ENCODE measurements at places on chromosomes 2 and 18. TPM values are rescaled to one million over a fixed set of nuclear protein-coding genes. Genes with fewer than 3 reads are reported as not detected.

- peak; percentile 36 for ATAC-seq
Observed at GRCh38 chr2:208040199-208041171, 15.2 kb upstream of the PLEKHM3 start.

DNA sequence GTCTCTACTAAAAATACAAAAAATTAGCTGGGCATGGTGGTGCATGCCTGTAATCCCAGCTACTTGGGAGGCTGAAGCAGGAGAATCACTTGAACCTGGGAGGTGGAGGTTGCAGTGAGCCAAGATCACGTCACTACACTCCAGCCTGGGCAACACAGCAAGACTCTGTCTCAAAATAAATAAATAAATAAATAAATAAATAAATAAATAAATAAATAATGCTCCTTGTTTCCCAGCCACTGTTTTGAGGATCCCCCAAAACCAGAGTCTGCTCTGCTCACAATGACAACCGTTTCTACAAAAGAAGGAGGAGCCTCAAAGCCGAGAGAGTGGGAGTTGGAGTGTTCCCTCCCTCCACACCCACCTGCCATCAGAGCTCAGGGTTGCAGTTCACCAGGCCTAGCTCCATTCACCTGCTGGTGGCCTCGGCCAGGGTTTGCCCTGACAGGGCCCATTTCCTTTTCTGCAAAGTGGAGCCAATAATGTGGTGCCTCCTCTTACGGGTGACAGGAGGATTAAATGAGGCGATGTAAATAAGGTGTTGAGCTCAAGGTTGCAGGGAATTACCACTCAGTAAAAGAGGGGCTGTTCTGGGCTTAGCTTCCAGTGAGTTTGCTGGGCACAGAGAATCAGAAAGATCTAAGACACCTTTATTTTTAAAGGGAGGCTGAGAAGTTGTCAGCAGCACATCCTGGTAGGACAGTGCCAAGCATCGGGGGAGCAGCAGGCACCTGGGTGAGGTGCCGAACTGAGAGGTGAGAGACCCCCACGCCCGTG is 25.5 kb downstream of the CRACDL start:
- no peak for ATAC-seq

- no peak for ATAC-seq
Observed at GRCh38 chr2:158806941-158807340, 11.8 kb downstream of the DAPL1 start.

DNA sequence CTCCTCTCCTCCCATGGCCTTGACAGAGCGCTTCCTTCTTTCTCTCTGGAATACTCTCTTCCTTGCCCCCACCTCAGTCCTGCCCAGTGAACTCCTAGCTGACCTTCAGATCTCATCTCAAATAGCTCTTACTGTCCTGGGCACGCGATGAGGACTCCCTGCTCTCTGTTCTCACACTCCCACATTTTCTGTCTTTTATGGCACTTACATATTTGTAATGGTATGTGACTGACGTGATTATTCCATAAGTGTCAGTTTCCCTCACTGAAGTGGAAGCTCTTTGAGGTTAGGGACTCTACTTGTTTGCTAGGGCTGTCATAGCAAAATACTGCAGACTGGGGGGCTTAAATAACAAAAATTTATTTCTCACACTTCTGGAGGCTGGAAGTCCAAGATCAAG is 1.7 kb upstream of the DYSF start:
- no peak for ATAC-seq

GRCh38 chr2:241072151-241072550 is 29.9 kb downstream of the MTERF4 start:
- no peak for ATAC-seq

- ATAC-seq, result no peak
Observed at GRCh38 chr2:96264656-96265348, 995 bp downstream of the TMEM127 start.

- no peak for ATAC-seq
Observed at GRCh38 chr2:207510148-207510547, 19.6 kb upstream of the CREB1 start.

DNA sequence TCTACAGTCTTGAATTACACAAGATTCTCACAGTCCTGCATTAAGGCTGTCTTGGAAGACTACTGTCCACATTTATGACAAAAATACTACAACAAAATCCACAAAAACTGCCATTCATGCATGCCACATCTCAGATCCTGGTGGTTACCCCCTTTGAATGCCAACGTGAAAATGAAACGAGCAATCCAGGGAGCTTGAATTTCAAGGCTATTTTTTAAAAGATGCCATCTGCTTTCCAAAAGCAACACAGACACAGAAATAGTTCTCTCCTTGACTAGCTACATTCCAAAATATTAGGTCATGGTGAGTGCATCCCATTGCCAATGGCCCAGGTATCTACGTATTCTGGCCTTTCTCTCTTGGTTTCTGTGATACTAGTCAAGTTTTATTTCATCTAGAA is 36.3 kb downstream of the IRS1 start:
- ATAC-seq, result no peak

GAREM1 gene
- total RNA-seq, result 12.8 TPM

REEP1 gene
- 75.7 TPM for total RNA-seq

DNA sequence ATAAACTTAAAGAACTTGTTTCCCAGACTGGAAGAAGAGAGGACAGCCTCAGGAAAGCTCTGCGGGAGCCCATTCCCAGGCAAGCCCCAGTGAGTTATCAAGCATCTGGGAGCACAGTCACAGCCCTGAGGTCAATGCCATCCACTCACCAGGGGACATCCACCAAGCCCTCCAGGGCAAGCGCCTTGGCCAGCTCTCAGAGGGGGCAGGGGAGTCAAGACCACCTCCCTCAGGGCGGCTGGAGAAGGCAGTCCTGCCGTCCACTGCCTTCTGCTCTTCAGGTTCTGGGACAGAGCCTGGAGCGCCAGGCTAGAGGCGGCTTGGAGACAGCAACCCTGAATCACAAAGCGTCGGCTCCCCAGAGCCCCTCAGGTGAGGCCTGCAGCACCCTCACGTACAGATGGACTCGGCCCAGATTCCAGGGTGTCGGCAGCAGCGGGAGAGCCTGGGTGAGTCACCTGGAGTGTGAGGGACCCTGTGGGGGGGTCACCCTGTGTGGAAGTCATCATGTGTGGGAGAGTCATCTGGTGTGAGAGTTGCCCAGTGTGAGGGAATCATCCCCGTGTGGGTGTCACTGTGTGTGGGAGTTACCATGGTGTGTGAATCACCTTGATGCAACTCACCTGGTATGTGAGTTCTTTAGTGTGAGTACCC is 100.9 kb upstream of the TEX51 start:
- ATAC-seq, result no peak

CYS1 gene
- total RNA-seq, result 22.4 TPM

ADGRF3 gene
- total RNA-seq, result not detected

- no peak for ATAC-seq
Observed at GRCh38 chr2:230256733-230257332, 31.3 kb downstream of the SP140 start.

DSG4 gene
- total RNA-seq, result not detected

POTEF gene
- not detected for total RNA-seq

DNA sequence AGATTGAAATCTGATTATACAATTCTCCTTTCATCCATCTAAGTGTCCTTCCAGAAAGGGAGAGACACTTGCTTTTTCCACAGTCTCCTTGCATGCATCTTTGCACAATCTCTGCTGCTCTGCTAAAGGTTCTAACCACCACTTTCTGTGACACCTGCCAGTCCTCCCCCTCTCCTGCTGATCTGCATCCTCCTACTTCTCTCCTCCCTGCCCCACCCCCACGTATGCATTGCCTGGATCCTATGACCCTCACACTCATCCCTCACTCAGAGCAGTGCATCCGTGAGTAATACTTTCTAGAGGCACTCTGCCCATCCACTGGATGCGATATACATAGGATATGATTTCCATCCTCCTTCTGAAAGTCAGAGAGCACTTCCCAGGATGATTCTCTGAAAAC is 27.7 kb upstream of the TRAPPC8 start:
- no peak for ATAC-seq

- no peak for ATAC-seq
Observed at GRCh38 chr2:120105360-120105759, 92.5 kb downstream of the EPB41L5 start.

GRCh38 chr18:57797209-57797651 is 5.9 kb downstream of the ATP8B1 start:
- no peak for ATAC-seq

DNA sequence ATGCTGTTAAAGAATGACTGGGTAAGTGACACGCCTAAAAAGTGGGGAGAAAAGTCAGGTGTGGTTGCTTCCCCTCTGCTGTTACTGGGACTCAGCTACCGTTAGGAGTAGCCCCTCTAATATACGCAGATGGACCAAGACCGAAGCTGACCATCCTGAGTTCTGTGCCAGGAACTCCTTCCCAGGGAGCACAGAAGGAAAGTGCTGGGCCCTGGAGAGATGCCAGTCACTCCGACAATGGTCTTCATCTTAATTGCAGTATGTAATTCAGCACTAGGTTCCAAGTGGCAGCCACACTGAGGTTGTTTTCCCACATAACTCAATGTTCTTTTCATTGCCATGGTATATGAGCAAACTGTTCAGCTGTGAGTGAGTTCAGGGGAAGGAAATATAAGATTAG is 19.6 kb upstream of the TMEM200C start:
- ATAC-seq, result no peak

- ATAC-seq, result peak; percentile 89
Observed at GRCh38 chr18:812376-813171, 532 bp upstream of the YES1 start.

DNA sequence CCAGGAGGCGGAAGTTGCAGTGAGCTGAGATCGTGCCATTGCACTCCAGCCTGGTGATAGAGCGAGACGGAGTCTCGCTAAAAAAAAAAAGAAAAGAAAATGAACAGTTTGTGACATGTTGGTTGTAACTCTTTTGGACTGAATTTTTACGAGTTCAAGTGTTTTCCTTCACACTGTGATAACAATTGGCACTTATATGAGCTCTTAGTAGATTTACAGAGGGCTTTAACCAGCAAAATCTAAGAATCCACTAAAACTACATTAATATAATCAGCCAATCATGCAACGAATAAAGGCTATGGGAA is 2.1 kb upstream of the GEMIN6 start:
- no peak for ATAC-seq

GRCh38 chr2:46216213-46216612 is 81.0 kb upstream of the EPAS1 start:
- no peak for ATAC-seq

DNA sequence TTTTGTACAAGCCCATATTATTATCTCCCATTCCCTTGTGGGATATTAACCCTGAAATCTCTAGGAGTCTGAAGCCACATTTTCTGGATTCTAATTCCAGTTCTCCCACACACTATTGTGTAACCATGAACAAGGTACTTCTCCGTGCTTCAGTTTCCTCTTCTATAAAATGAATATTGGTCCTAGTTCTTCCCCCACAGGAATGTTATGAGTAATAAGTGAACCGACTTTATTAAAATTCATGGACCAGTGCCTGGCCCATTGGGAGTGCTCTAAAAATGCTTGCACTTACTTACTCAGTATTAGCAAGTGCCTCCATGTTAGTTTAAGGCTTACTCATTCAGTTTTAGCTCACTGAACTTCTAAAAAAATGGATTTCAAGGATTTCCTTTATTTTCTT is 1.4 kb upstream of the ACMSD start:
- no peak for ATAC-seq

HOXD4 gene
- 1.3 TPM for total RNA-seq

GRCh38 chr2:169765523-169765922 is 31.9 kb downstream of the KLHL23 start:
- no peak for ATAC-seq

DNA sequence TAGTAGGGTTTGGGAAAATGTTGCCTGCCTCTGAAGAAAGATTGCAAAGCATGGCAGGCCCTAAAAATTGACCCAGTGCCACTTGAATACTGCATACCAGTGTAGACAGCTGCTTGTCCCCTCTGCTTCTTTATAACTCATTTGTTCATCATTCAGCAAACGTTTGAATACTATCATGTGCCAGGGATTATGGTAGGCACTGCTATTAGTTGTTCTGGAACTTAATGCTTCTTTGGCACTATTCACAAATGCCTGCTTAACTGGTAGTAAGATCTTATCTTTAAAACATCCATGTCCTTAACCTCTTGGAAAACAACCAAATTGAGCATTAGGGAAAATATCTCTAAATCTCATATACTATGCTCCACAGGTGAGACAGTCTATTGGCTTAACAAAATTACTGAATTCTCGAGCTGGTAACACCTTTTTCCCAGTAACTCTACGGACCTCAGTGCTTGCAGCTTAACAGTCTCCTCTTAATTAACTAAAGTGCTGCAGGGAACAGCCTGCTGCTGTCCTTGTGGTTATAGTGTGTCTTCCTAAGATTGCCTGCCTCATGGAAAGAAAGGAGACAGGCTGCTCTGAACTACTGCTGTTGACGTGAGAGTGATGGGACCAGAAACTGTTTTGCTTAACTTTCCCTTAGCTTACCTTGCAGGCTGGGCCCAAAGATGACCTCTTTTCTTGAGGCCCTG is 93.2 kb downstream of the MIB1 start:
- no peak for ATAC-seq

DNA sequence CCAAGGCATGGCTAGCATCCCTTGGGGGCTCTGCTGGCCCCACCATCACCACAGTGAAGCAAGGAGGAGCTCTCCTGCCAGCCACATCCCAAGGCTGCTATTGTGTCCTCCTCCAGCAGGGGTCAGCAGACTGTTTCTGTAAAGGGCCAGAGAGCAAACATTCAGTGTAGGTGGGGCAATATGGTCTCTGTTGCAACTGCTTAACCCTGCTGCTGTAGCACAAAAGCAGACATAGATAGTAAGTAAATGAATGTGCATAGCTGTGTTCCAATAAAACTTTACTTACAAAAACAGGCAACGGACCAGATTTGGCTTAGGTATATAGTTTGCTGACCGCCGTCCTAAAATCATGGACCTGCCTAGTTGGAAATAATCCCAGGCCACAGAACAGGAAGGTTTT is 36.4 kb upstream of the ZBTB7C start:
- peak; percentile 52 for ATAC-seq

DNA sequence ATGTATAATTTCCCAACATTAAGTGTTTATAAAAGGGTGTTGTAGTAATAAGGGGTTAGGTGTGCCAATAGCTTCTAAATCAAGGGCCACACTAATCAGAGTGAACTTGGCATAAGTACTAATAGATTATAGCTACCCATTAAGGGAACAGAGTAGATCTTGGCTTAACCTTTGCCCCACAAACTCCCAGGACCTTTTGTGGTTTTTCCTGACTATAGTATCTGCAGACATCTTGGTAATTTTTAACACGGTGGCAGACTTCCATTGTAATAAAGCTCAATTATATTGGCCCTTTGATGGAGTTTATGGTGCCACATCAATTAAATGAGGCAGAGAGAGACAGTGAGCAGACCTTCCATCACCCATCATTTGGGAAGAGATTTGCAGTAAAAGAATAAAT is 358.5 kb upstream of the HNRNPA3 start:
- no peak for ATAC-seq

DNA sequence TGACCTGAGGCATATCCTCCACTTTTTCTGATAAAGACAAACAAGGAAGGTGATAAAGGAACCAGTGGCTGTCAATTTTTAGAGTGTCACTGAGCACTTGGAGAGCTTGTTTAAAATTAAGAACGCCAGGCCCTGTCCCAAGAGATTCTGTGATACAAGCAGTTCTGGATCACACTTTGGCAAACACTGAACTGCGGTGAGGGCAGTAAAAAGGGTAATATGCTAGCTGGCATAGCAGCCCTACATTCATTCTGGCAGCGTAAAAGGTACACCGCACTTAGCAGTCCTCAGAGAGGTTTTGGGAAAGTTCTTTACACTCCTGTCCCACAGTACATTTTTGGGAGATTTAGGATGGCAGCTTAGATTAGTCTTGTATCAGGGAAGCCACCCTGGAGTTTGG is 101.3 kb upstream of the CCDC150 start:
- no peak for ATAC-seq

GRCh38 chr2:223108351-223109050 is 56.5 kb downstream of the KCNE4 start:
- no peak for ATAC-seq
